Adrenal gland (tissue), 19 donors: ENCODE measurements at places on chromosomes 6 and 20.

- H3K4me1 ChIP-seq = no peaks in the 10 kb centered on the region
- no peak overlapping the region for H3K4me3 ChIP-seq
- no peak for DNase-seq
- no peaks in the 10 kb centered on the region for H3K27me3 ChIP-seq
- H3K27ac ChIP-seq = no peak overlapping the region
These were observed 54.7 kb downstream of the TRMT6 start for GRCh38 chr20:5895626-5896025.

DNA sequence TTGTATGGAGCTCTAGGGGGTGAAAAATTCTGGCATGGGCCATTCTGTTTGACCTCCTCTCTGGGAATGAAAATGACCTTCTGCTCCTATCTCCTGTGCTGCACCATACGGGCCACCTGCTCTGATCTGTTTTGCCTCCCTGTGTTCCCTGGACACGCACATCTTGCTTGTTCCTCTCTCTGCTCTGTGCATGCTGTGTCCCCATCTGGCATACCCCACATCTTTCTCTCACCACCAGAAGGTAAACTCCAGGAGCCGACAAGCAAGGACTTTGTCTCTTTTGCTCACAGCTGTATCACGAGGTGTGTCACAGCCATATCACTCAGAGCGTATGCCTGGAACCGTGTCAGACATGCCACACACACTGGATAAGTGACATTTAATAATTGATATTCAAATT is 208.4 kb upstream of the DTNBP1 start:
- H3K27ac ChIP-seq = no peak overlapping the region
- DNase-seq = no peak
- no peak overlapping the region for H3K4me3 ChIP-seq
- no peaks in the 10 kb centered on the region for H3K27me3 ChIP-seq

- DNase-seq = no peak
- peaks cover 94% of the 10 kb centered on the region for H3K27me3 ChIP-seq
- no peak overlapping the region for H3K4me3 ChIP-seq
- no peak overlapping the region for H3K27ac ChIP-seq
- H3K4me1 ChIP-seq = peaks cover 8% of the 10 kb centered on the region
- no peaks in the 10 kb centered on the region for H3K36me3 ChIP-seq
These were observed 2.9 kb downstream of the TFAP2B start for GRCh38 chr6:50821441-50822077.

DNA sequence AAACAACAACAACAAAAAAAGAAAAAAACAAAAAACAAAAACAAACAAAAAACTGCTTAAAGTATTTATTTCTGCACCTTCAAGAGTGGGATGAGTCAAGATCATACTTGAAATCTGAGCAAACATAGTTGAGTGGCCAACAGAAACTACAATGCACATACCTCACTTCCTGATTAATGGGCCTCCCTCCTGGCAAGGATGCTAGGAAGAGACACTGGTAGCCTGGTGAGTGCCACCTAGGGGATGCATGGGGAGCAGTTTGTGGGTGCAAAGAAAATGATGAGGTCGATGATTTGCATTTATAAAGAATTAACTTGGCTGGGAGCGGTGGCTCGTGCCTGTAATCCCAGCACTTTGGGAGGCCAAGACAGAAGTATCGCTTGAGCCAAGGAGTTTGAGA is 808.1 kb downstream of the MAFB start:
- no peak for DNase-seq
- no peaks in the 10 kb centered on the region for H3K36me3 ChIP-seq
- no peaks in the 10 kb centered on the region for H3K27me3 ChIP-seq
- H3K4me3 ChIP-seq = no peak overlapping the region
- H3K27ac ChIP-seq = no peak overlapping the region
- peaks cover 10% of the 10 kb centered on the region for H3K4me1 ChIP-seq

GRCh38 chr20:51604851-51605250 is 62.3 kb upstream of the NFATC2 start:
- no peaks in the 10 kb centered on the region for H3K4me1 ChIP-seq
- H3K27me3 ChIP-seq = no peaks in the 10 kb centered on the region
- H3K4me3 ChIP-seq = no peak overlapping the region
- no peak for DNase-seq
- H3K36me3 ChIP-seq = peaks cover 8% of the 10 kb centered on the region

DNA sequence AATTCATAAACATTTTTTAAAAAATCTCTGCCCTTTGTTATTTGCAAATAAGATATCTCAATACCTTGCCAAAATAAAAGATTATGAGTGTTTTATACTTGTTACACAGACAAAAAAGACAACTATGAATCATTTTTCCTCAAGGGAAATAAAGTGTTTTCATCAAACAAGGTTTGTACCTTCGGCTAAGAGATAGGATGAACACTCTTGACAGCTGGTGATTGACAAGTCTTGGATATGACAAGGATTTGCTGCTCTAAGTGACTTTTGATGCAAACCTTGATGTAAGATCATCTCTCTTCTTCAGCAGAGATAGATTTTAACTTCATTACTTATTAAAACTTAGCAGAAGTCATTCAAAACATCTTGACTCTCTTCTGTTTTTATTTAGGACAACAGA is 514.3 kb upstream of the IRAK1BP1 start:
- no peaks in the 10 kb centered on the region for H3K27me3 ChIP-seq
- no peaks in the 10 kb centered on the region for H3K36me3 ChIP-seq
- no peak overlapping the region for H3K27ac ChIP-seq
- DNase-seq = no peak
- H3K4me3 ChIP-seq = no peak overlapping the region
